CD4-positive, alpha-beta T cell treated with Interleukin-12 subunit alpha and Interleukin-12 subunit beta, for 1 hour (primary cell): ENCODE measurements at places on chromosomes 12 and 14.

DNA sequence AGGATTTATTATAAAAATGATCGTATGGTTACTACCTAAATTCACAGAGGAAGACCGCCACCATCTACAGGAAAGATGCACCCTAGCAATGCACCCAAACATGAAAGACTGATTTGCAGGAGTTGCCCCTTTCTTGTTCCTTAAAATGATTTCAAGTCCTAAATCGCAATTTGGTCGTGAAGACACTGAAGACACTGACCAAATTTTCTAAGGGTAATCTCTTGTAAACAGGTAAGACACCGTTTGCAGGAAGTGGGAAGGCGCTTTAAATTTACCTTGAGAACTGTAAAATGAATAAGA, 1.0 kb downstream of the SOS2 start:
- no peak for DNase-seq

DNA sequence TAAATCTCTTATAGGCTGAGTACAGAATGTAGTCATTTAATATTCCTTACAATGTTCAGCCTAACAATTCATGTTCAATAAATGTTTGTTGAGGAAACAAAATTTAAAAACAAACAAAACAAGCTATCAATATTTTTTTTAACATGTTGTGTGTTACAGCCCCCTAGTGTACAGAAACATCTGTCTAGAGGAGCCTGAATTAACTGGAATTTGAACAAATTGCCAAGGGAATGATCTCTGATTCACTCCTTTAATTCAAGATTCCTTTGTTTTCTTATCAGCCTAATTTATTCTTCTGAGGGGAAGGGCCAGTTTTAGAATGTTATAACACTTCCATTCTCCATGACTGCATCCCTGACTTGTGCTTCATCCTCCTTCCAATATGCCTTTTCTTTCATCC, 127.2 kb downstream of the CMAS start:
- peak; percentile 6 for DNase-seq

DNA sequence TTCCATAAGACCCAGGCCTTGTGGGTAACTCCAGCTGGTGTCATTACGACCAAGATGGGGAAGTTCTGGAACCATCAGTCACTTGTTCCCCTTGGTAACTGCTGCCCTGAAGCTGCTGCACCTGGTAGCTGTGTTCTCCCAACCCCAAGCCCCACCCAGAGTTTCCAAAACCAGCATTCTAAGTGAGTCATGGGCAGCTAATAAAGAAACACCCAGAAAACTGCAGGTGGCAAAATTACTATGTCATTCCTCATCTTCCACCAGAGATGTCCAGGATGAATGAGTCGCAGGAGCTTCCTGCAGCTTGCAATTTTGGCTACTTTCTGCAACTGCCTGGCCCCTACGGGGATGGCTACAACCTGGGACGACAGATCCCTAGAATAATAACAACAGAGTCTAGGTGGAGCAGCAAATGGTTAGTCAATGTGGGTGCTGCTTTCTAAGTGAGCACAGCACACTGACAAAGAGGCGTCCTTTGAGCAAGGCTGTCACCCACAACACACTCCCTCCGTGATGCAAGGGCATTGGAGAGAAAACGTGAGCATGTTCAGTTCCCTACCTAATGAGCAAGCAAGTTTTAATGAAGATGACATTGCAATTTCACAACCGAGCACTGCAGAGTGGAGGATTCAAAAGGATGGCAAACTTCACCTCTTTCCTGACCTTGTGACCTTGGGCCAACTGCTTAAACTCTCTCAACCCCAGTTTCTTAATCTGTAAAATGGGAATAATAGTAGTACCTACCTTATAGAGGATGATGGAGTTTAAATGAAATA, 301.4 kb upstream of the NOS1 start:
- no peak for DNase-seq

DNA sequence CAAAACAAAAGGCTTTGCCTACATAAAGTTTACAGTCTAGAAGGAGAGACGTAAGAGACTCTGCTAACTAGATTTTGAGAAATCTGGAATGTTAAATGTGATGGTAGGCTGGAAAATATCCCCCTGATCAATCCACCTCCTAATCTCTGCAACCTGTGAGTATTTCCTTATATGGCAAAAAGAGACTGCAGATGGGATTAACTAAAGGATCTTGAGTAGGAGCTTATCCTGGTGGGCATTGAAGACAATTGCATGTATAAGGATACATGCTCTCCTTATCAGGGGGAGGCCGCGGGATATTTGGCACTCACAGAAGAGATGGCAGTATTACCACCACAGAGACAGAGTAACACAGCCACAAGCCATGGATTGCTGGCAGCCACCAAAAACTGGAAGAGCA, 95.2 kb downstream of the EGLN3 start:
- no peak for DNase-seq

DNA sequence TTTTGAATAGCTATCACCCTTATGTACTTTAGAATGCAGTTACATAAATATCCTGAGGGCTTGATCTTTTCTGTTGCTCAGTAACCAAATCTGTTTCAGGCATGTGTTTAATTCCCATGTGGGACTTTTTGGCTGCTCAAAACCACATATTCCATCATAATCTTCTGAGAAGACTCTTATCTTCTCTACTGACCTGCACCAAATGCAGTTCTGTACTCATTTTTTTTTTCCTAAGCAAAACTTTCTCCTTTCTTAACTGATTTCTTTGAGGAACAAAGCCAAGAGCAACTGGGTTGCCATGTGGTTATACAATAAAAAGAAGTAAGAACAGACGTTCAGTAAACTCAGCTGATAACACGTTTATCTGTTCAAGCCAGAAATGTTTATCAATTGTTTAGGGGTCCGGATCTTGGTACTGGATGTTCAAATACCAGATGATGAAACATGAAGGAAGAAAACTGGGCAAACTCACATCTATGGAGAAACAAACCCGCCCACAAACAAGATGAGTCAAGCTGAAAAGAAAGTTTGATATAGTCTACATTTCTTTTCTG, 50.1 kb downstream of the TMEM132C start:
- no peak for DNase-seq

DNA sequence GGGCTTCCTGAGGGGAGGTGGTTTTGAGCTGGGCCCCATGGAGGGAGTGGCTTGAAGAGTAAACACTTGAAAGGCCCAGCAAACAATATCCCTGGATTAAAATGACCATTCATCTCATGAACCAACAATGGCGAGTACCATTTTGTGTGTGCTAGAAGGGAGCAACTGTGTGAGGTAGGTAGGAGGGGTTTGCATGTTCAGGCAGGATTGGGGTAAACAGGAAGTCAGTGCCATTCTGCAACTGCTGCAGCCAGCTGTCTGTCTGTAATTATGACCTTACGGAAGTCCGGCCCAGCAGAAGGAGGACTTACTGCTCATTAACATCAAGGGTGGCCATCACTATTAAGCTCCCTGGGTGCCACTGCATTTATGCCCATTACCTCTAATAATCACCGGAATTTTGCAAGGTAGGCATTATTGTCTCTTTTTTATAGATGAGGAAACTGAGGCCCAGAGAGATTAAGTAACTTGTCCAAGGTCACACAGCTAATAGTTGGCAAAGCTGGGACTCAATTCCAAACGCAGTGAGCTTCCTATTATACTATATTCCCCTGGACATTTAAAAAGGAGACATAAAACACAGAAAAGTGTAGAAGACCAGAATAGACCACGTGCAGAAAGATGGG, 16.6 kb upstream of the IFI27L2 start:
- DNase-seq, result no peak

GRCh38 chr12:78612190-78612589, 252.4 kb upstream of the SYT1 start:
- DNase-seq, result no peak

GRCh38 chr14:64825006-64825405, 54.7 kb downstream of the SPTB start:
- DNase-seq, result no peak

- DNase-seq, result no peak
Observed at GRCh38 chr12:115672086-115672485, 605.4 kb downstream of the MED13L start.

- no peak for DNase-seq
Observed at GRCh38 chr14:105739331-105740102, 213.1 kb downstream of the TMEM121 start.

GRCh38 chr14:104810316-104810715, 9.4 kb downstream of the ZBTB42 start:
- DNase-seq, result no peak

DNA sequence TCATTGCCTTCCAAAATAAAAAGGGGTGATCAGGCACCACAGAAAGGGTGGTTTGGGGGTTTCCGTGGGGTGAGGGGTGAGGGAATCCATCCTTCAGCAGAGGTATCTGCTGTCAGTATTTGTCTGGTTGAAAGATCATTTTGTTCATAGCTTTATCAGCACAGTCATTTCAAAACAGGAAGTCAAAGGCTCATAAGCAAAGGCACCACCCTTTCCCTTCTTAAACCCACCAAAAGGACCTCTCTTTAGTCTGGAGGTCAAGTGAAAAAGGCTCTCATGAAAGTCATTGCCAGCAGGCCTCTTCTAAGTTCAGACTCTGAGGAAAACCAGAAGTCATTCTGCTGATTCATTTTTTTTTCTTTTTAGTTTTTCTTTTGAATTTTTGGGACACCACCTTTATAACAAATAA, 6.2 kb downstream of the CHST11 start:
- peak; percentile 78 for DNase-seq

- no peak for DNase-seq
Observed at GRCh38 chr12:88108021-88108420, 33.9 kb downstream of the CEP290 start.

- DNase-seq, result no peak
Observed at GRCh38 chr12:68487721-68488309, 122.9 kb upstream of the RAP1B start.

- DNase-seq, result no peak
Observed at GRCh38 chr12:49800421-49801140, 27.6 kb downstream of the NCKAP5L start.

DNA sequence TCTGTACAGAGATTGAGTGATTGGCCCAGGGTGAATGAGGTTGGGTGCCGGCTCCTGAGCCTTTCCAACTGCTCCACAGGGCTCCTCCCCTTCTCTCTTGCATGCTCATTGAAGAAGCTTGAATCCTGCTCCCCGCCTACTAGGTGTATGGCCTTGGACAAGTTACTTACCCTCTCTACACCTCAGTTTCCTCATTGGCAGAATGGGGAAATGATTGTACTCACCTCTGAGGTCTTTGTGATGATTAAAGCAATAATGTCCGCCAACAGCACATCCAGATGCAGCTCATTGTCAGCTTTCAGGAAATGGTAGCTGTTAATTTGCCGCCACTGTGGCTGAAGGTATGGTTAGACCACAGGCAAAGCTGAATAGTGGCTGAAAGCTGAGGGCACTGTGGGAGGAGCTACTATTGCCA, 174.1 kb downstream of the CRADD start:
- DNase-seq, result peak; percentile 20

- DNase-seq, result no peak
Observed at GRCh38 chr14:99808154-99808505, 14.9 kb downstream of the EML1 start.

GRCh38 chr14:24952851-24953666, 96.9 kb downstream of the STXBP6 start:
- no peak for DNase-seq

GRCh38 chr14:86038387-86039042, 508.6 kb downstream of the FLRT2 start:
- DNase-seq, result peak; percentile 43

DNA sequence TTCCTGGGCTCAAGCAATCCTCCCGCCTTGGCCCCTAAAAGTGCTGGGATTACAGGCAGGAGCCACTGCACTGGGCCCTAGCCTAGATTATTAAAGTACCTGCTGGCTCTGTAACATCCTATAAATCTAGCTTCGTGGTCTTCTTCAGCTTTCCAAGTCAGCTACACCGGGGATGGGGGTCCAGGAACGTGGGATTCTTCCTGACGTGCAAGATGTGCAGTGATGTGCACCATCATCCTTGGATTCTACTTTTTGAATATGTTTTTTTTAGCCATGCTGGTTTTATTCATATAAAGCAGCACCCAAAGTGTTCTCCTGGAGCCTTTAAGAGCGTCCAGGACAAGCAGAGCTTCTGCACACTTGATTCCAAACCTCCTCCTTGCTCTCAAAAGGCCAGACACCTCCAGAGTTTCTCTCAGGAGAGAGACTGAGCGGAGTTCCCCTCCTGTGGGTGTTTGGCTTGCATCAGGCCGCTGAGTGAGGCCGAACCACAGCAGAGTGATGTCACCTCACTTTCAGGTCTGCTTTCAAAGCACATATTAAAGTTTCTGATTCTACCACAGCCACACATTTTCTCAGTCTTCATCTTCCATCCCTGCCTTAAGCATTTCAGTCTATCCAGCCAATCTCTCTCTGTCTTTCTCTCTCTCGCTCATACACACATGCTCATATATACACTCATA, 33.4 kb downstream of the VCPKMT start:
- DNase-seq, result peak; percentile 92

GRCh38 chr14:73741386-73741875, 27.2 kb upstream of the PNMA1 start:
- DNase-seq, result peak; percentile 70

- DNase-seq, result no peak
Observed at GRCh38 chr12:88600272-88600671, 20.0 kb upstream of the KITLG start.

GRCh38 chr12:22991250-22991844, 366.4 kb downstream of the ETNK1 start:
- DNase-seq, result no peak

- DNase-seq, result no peak
Observed at GRCh38 chr14:101490771-101491170, 70.5 kb upstream of the DIO3 start.

- no peak for DNase-seq
Observed at GRCh38 chr12:93883436-93884154, 206.4 kb downstream of the CRADD start.

- no peak for DNase-seq
Observed at GRCh38 chr12:46160101-46160980, 108.5 kb downstream of the SLC38A1 start.

- DNase-seq, result no peak
Observed at GRCh38 chr14:71716041-71716772, 216.0 kb upstream of the RGS6 start.

DNA sequence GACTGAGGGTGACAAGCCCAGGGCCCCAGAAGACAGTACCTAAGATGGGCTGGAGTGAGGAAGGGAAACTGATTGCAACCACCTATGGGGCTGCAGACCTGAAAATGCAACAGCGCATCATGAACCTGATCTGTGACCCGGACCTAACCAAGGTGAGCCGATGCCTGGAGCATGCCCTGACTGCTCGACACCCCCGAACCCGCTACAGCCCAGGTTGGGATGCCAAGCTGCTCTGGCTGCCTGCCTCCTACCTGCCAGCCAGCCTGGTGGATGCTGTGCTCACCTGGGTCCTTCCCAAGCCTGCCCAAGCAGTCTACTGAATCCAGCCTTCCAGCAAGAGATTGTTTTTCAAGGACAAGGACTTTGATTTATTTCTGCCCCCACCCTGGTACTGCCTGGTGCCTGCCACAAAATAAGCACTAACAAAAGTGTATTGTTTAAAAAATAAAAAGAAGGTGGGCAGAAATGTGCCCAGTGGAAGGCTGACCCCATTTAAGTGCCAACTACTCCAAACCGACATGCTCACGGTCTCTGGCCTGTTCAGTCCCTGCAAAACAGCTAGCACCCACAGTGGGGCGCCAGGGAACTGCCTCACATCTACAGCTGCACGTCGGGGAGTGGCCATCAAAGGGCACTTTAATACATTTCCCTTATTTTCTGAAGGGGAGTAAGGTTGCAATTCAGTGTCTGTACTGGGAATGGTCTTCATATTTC, 4.2 kb downstream of the RDH5 start:
- peak; percentile 73 for DNase-seq

GRCh38 chr12:94769047-94769420, 118.7 kb upstream of the TMCC3 start:
- no peak for DNase-seq

GRCh38 chr14:69673104-69673503, 61.7 kb downstream of the SUSD6 start:
- DNase-seq, result no peak
